CD4-positive, alpha-beta memory T cell (primary cell): ENCODE measurements at places on chromosomes 5 and 9.

GRCh38 chr9:78212868-78213267 lies 23.0 kb upstream of the CEP78 start:
- DNase-seq, result no peak

- no peak for DNase-seq
Measured at GRCh38 chr9:107375651-107376369, 92.7 kb downstream of the RAD23B start.

- DNase-seq, result no peak
Measured at GRCh38 chr9:122364117-122364782, 6.6 kb upstream of the PTGS1 start.

GRCh38 chr5:16679190-16679589 lies 62.4 kb upstream of the RETREG1 start:
- no peak for DNase-seq
